Hematopoietic multipotent progenitor cell (in vitro differentiated cells): ENCODE measurements at places on chromosomes 7 and 10. TPM values are rescaled to one million over a fixed set of nuclear protein-coding genes. Genes with fewer than 3 reads are reported as not detected.

- no peak for DNase-seq
Observed at GRCh38 chr7:69749994-69750393, 151.7 kb downstream of the AUTS2 start.

CYP3A5 gene
- not detected for total RNA-seq

GRCh38 chr10:127046975-127047877 is 142.0 kb downstream of the DOCK1 start:
- no peak for DNase-seq

EGR2 gene
- 1.1 TPM for total RNA-seq

DNA sequence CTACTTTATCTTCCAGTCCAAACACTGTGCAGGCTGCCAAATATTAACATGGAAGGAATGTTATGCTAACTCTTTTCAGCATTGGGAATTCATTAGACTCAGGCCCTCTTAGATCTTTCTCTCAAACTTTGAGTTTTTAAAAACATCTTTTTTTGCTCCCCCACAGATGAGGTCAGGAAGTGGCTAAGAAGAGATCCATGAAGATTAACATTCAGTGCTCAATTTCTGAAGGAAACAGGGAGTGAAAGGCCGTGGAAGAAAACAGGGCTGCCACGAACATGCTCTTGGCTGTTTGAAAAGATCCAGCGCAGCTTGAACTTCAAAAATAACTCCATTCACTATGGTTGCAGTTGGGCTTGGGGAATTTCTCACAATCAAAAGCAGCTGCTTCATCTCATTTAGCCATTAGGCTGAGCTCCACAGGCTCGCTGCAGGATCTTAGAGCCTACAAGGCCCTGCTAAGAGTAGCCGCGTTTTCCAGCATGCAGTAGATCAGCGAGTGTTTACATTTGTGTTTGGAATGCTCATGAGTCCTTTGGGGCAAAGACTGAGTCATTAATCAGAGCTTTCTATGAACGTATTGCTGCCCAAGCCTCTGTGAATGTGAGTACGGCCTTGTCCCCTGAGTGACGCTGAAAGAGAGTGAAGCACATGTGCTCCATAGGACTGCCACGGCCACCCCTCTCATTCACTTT is 41.2 kb upstream of the TNS3 start:
- no peak for DNase-seq

- DNase-seq, result no peak
Observed at GRCh38 chr7:47198159-47198558, 383.8 kb downstream of the TNS3 start.
